Activated CD8-positive, alpha-beta memory T cell treated with anti-CD3 and anti-CD28 coated beads for 1 hour (primary cell): ENCODE measurements at places on chromosomes 6 and 20.

GRCh38 chr6:150368762-150369161 lies at the start of gene IYD:
Gene IYD (plus strand): TSS chr6:150369012. CDS start chr6:150369032, 20 bp downstream.
- DNase-seq: no peak

DNA sequence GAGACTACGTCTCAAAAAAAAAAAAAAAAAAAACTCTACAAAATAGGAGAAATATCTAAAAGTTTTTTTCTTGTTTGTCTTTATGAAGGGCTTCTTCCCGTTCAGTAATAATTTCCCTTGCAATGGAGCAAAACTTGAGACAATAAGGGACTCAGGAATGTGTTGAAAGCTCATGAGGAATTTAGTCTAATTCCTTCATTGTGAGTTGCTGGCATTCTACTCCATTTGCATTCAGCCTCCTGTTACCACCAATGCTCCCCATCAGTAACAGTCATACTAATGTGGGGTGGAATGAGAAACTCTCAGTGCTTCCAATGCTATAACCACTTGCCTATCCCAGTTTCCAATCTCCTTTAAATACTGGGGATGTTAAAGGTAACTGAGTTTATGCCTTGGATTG lies 576.7 kb upstream of the AGPAT4 start:
- no peak for DNase-seq

- DNase-seq: no peak
Measured at GRCh38 chr6:2760882-2761842, 4.0 kb upstream of the WRNIP1 start.

- DNase-seq: no peak
Measured at GRCh38 chr6:32655203-32655710, 11.2 kb downstream of the HLA-DQB1 start.

- DNase-seq: no peak
Measured at GRCh38 chr6:39791311-39791710, 865 bp upstream of the DAAM2 start.
